ENCODE measurements at places on chromosomes 2 and 18.

DNA sequence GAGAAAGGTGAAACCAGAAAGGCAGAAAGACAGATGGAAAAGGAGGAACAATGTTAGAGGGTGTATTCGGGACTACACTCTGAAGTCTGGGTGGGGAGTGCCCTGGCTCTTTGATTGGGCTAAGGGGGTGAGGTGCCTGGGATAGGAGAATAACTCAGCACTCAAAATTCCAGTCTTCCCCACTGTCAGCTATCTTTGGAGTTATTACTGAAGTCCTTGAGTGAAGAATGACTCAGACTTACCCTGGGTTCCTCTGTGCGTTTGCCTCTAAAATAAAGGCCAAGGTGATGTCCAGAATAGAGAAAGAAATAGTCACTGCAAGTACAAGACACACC lies 151.8 kb upstream of the SERPINE2 start:
- DNase-seq = no peak

GRCh38 chr2:197168705-197169104 lies 141.9 kb downstream of the ANKRD44 start:
- DNase-seq = peak; percentile 62

DNA sequence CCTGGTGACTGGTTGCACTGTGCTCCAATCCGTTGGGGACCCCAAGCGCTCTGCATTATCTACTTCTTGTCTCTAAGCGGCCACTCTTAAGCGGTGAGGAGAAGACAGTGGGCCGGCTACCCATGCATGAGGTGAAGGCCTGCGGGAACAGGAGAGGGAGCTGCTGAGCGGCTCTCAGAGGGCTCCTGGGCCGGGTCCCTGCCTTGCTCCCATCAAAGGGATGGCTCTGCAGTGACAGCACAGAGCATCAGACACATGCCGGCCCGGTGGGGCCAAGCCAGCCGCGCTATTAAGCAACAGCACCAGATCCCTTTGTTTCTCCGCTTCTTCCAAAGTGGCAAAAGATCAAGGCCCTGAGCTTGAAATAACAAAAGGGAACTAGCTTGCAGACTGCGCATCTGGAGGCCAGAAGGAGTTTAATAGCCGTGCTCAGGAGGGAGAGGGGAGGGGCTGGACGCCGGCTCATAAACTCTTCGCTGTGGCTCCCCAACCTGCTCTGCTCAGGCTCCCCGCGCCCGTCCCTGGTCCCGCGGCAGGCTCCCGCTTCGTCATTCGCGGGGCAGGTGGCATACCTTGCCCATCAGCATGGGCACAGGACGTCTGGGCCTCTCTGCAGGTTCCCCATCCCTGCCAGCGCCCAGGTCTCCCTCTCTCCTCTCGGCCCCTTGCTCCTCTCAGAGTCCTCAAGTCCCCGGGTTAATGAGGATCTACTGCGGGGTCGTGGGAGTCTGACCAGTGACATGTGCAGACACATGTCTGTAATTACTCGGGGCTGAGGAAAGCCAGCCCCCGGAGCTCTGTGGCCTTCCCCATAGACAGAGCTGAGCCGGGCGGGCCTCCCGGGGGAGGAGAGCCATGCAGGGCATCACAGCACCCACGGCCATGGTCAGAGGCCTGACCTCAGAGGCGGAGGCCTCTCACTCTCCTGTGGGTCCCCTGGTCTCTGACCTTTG lies 96.7 kb downstream of the ASB1 start:
- DNase-seq = no peak

DNA sequence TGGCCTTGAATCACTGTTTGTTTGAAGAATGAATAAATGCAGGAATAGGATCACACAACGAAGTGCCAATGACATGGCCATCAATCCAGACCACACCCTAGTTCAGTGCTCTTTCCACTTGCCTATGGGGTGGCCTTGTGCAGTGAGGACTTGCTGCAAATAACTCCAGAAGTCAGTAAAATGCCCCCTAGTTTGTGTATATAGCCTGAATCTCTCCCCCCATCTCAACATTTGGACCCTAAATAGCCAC lies 299 bp downstream of the FABP1 start:
- DNase-seq = no peak

- no peak for DNase-seq
Observed at GRCh38 chr2:225196579-225196978, 154.3 kb upstream of the DOCK10 start.
